ENCODE measurements at places on chromosomes 5 and 9.
A peak's percentile ranks its signal among the peaks of the same experiment; 100 is the strongest.

GRCh38 chr5:15823398-15823797 lies 323.4 kb downstream of the FBXL7 start:
- no peak for DNase-seq

GRCh38 chr9:114733816-114734215 lies 51.8 kb upstream of the TEX48 start:
- no peak for DNase-seq

DNA sequence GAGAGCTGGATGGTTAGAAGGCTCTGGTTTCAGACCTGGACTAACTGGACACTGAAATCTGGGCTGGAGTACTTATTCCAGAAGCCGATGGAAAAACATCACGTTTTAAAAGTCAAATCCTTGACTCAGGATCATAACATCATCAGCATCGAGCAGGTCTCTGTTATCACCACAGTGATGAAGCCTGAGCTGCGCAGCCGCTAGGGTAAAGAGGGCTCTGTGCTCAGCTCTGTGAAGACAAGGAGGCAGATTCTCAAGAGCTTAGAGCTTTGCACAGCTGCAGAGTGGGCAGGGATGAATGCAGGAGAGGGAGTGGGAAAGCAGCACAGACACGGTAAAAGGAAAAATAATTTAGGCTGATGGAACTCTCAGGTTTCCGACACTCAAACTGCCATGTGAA lies 208.8 kb upstream of the TAS2R1 start:
- peak; percentile 10 for DNase-seq

DNA sequence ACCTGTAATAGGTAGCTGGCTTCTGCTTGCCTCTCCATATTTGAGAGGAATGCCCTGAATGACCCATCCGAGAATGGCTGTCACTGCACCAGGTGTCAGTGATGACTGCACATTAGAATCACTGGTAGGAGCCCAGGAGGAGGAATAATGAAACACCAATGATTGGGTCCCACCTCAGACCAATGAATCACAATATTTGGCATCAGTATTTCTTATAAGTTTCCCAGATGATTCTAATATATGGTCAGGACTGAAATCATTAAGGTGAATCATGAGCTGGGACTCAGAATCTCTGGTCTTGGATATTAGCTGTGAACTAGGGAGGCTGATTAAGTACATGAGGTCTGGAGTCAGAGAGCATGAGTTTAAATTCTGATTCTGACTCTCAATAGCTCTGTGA lies 23.4 kb downstream of the ARSB start:
- DNase-seq, result no peak

DNA sequence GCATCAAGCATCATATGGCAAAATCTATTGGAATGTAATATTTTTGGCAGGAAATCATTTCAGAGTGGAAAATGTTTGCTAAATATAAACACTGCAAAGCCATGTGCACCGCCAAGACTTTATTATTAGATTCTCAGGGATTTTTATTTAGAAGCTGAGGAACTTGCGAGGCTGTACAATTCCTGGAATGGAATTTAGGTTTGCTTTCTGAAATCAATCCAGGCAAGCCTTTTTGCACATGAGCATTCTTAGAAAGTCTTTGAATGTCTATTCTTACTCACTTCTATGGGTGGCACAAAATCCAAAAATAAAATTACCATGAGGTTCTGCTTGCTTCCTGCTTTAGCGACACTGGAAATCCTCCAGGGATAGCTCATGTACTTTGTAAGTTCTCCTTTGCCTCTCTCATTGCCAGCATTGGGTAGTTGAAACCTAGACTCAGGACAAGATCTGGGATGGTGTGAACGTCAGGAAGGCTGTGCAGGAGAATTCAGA lies 71.5 kb upstream of the PALM2AKAP2 start:
- no peak for DNase-seq

- DNase-seq, result no peak
Observed at GRCh38 chr5:3077684-3078083, 326.2 kb upstream of the IRX2 start.

GRCh38 chr5:57437976-57438805 lies 44.4 kb downstream of the ACTBL2 start:
- no peak for DNase-seq

- DNase-seq, result no peak
Observed at GRCh38 chr9:19440823-19441580, 32.2 kb downstream of the ACER2 start.

- peak; percentile 90 for DNase-seq
Observed at GRCh38 chr9:118170032-118170955, 466.1 kb downstream of the TLR4 start.

DNA sequence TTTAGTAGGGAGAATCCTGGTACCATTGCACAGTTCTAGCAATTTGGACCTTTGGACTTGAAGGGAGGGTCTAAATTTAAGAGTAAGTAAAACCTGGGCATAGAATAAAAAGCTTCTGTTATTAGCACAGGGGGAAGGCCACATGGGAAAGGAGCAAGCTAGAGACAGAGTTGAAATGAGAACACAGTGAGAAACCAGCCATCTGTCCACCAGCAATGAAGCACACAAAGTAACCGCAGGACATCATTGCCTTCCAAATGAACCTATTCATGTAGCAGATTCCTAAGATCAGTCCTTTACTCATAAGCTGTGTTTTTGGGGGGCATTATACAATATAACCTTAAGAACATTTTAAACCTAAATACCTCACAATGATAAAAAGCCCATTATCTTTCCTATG lies 407.4 kb downstream of the HCN1 start:
- no peak for DNase-seq

DNA sequence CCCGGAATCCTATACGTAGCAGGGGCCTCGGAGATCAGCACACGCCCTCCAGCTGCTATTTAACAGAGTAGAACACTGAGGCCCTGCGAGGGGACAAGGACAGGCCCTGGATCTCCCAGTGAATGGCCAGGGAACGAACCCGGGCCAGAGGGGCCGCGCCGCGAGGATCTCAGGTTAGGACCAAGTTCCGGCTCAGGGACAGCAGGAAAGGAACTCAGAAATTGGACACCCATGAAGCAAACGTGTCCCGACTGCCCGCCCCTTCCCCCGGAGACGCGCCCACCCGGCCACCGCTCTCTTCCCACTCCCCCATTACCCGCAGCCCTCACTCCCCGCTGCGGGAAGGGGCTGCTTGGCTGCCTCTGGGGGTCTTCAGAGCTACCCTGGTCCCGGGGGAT lies 1.0 kb upstream of the FOXE1 start:
- DNase-seq, result no peak

- no peak for DNase-seq
Observed at GRCh38 chr9:137252555-137253506, 1.7 kb downstream of the STPG3 start.

- DNase-seq, result no peak
Observed at GRCh38 chr9:135961811-135962695, 880 bp upstream of the UBAC1 start.

- no peak for DNase-seq
Observed at GRCh38 chr9:18138656-18139055, 335.3 kb upstream of the ADAMTSL1 start.

GRCh38 chr5:61767231-61768080 lies 435.4 kb downstream of the ZSWIM6 start:
- DNase-seq, result no peak

GRCh38 chr5:126988021-126988569 lies 42.3 kb downstream of the MARCHF3 start:
- no peak for DNase-seq

All from hippocampal formation (tissue), 2 donors.